ENCODE measurements at places on chromosomes 13 and 19.
A peak's percentile ranks its signal among the peaks of the same experiment; 100 is the strongest.

GRCh38 chr19:47598407-47599349 lies 10.3 kb upstream of the BICRA start:
- DNase-seq, result no peak

- no peak for DNase-seq
Measured at GRCh38 chr19:38047049-38047438, 140.0 kb downstream of the SIPA1L3 start.

DNA sequence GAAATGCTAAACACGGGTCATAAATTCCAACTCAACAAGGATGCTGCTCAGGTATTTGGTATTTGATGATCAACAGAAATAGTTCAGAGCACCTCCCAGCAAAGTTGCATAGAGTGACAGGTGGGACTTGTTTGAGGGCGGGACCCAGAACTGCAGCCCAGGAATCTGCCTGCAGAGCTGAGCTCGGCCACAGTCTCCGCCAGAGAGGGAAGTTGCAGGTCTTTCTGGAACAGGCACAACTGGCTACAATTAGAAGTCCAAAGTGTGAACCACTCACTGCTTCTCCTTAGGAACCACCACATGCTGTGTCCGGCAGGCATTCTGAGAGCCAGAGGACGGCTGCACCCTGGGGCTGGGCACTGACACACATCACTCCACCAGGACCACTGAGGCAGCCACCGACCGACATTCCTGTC lies 1.1 kb downstream of the SLC15A1 start:
- DNase-seq, result no peak

- DNase-seq, result no peak
Measured at GRCh38 chr19:29547361-29547960, 21.7 kb downstream of the VSTM2B start.

- DNase-seq, result no peak
Measured at GRCh38 chr13:22789916-22790315, 390.9 kb upstream of the SGCG start.

GRCh38 chr19:31575846-31576335 lies 226.7 kb upstream of the TSHZ3 start:
- no peak for DNase-seq

- no peak for DNase-seq
Measured at GRCh38 chr13:65095161-65096082, 2134.7 kb downstream of the PCDH9 start.

DNA sequence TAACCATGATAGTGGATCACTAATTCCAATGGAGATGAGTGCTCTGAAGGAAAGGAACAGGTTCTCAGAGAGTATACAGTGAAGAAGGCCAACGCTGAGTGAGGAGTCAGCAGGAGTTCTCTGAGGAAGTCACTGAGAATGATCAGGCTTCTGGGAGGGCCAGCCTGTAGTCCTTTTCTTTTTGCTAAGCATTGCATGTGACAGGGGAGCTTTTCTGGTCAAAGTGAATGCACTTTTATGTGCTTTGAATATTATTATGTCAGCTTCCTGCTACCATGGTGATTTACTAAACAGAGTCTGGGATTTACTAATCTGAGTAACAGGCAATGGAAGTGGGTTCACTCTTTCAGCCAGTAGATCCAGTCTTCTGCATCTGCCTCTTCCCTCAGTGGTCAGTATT lies 81.1 kb upstream of the SERP2 start:
- no peak for DNase-seq

- no peak for DNase-seq
Measured at GRCh38 chr19:45128146-45128545, 32.6 kb downstream of the NKPD1 start.

DNA sequence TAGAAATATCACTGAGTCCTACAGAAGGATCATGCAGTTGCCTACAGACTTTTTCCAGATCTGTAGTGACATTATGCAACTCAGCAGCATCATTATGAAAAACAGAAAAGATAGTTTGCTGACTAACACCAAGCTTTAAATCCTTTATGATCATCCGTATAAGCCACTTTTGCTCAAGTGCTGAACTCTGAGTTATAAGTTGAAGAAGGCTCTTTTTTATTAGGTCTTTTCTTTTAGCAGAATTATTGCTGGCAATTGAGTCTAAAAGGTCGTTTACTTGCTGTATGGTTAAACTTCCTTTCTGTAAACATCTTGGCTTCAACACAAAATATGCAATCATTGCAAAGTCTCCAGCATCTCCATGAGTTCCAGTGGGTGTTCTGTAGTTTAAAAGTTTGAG lies 4.8 kb downstream of the LIG4 start:
- DNase-seq, result no peak

DNA sequence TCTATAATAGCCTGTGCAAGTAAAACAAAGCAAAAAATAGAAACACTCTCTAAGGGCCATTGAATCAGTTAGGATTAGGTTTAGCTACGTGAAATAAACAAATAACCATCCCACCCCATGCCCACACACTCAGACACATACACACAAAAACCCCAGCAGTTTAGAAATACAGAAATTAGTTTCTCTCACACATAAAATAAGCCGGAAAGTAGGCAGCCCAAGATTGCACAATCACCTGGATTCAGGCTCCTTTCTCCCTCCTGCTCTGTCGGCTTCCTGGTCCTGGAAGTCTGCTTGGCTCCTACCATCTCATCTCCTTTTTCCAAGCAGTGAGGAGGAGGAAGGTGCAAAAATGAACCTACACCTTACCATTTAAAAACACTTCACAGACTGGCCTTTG lies 22.6 kb upstream of the USP12 start:
- no peak for DNase-seq

- DNase-seq, result no peak
Measured at GRCh38 chr13:66840621-66841020, 389.5 kb downstream of the PCDH9 start.

DNA sequence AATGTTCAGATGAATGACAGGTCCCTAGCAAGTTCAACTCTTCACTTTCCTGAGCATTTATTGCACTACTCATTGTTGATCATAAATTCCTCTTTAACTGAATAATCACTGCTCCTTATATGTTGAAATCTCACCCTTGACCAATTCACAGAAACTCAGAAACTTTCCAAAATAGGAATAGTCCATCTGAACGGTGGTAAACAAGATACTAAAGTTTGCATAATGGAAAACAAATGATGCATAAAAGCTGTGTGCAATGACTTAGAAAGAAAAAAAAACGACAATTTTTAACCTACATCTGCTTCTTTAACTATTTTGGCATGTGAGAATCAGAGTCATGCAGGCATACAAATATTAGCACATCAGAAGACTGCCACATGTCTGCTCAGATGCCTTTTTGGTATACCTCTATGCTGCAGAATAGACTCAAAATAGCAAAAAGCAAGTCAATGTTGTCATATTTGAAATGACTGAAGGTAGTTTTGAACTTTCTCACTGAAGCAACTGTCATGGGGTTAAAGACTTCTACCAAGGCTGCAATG lies 34.8 kb downstream of the SLC10A2 start:
- DNase-seq, result no peak

GRCh38 chr13:74675182-74675581 lies 541.0 kb upstream of the KLF12 start:
- DNase-seq, result no peak

DNA sequence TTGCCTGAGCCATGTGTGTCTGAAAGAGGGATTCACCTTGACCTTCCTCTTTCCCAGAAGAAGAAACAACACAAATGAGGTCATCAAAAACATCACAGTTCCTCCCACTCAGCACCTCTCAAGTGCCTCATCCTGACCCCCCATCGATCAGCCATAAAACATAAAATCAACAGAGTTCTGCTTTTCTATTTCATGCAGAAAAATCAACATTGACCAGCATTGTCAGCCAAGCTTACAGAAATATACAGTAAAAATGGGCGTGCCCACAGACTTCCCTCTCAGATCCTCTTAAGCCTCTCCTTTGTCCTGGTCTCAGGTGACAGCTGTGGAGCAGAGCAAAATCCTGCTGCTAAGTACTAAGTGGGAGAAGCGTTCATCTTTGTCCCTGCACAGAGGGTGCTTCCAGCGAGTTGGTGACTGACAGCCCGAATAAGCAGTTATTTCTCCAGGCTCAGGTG lies 213.3 kb downstream of the OLFM4 start:
- DNase-seq, result peak; percentile 63

DNA sequence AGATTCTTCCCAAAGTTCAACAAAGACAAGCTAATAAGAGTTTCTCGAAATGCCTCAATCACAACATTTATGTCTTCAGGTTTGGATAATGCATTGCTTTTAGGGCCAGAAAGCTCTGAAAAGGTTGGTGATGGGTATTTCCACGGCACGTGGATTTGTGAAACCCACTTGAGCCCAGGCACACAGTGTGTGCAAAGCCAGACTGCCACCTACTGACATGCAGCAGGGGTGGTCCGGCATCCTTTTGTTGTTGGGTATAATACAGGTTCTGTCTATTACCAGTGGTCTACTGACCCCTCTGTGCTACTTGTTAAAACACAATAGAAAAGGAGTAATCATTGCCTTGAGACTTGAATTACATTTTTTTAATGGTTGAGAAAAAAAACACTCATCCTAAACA lies 225.6 kb downstream of the RAP2A start:
- DNase-seq, result no peak

- no peak for DNase-seq
Measured at GRCh38 chr13:98105929-98106336, 37.0 kb upstream of the FARP1 start.

GRCh38 chr19:40663695-40664692 lies 26.5 kb downstream of the NUMBL start:
- no peak for DNase-seq

GRCh38 chr19:33808399-33808798 lies 11.7 kb downstream of the KCTD15 start:
- no peak for DNase-seq

GRCh38 chr13:23963947-23964346 lies 66.6 kb upstream of the C1QTNF9B start:
- DNase-seq, result no peak

GRCh38 chr13:109163037-109163379 lies 533.6 kb downstream of the MYO16 start:
- DNase-seq, result no peak

Measured in DMS79 (cell line).